ENCODE measurements at places on chromosomes 5 and 9.
A peak's percentile ranks its signal among the peaks of the same experiment; 100 is the strongest.

GRCh38 chr5:51376509-51376908 is 6.7 kb upstream of the ISL1 start:
- no peak for DNase-seq

- no peak for DNase-seq
Measured at GRCh38 chr9:117462861-117463260, 48.0 kb upstream of the ASTN2 start.

- DNase-seq: no peak
Measured at GRCh38 chr5:172721455-172722326, 49.3 kb downstream of the DUSP1 start.

GRCh38 chr9:94783102-94783682 is 56.7 kb downstream of the AOPEP start:
- DNase-seq: peak; percentile 86

DNA sequence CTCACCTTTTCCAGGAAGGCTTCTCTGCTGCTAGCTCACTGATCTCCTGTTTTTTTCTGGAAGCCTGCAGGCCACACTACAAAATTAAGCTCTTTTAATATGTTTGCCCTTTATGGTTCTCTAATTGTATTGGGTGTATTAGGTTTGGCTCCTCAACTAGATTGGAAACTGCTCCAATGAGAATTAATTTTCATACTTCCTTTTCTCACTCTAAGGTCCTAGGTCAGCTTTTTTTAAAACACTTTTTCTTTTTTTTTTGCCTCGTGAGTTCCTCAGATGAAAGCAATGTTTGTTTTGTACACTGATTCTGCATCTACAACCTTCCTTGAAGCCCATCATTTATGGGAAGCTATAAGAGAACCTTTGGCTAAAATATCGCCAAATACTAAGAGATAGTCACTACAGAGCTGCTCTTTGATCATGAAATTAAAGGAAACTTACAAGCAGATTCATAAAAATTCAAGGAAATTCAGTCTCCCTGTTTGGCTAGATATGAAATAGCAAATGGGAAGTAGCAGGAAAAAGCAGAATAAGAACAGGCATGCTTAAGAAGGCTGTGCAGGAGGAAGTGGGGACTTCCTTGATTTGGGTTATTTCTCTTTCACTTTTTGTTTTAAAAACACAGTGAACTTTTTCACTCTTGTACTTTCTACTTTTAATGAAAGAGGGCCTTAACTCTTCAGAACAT is 55.2 kb upstream of the FYB1 start:
- no peak for DNase-seq

DNA sequence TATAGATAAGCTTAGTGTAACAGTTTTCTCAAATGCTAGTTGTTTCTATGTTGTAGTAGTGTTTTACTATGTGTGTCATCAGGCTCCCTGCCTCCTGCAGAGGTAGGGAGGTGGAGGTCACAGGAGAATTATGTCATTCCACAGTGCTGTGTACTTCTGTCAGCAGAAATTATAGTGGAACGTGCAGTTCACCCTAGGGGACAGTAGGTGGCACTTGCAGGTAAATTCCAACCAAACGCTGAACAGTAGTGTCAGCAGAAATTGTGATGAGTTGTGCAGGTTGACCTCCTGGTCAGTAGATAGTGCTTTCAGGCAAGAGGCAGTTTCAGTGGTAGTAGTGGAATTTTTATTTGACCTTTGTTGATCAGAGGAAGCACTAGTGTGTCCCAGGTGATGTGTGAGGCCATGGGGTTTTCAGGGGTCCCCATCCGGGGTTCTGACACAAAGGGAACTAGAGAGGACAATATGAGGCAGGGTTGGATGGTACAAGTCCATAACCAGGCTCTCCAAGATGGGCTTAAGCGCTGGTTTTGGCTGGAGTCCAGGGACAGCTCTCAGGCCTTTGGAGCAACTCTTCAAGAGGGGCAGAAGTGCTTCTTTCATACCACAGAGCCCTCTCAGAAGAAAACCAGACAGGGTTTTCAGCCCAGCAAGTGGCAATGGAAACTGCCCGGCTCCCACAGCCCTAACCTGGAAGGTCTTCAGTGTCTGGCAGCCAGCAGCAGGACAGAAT is 402.9 kb downstream of the CYLC2 start:
- DNase-seq: no peak

DNA sequence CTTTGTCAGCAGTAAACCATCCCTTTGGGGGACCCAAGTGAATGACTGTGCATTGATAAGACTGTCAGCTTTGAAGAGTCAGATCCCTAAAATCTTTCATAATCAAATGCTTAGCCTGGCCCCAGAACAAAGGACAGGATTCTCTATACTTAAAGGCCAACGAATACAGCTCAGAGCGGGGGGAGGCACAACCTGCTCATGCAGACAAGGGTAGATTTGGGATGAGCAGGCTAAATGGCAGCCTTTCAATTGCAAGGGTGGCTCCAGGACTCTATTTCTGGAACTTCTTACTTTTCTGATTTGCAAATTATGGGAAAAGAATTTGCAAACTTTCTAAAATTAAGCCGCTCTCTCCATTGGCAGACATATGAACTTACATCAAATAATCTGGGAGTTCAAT is 66.4 kb downstream of the ELL2 start:
- no peak for DNase-seq

DNA sequence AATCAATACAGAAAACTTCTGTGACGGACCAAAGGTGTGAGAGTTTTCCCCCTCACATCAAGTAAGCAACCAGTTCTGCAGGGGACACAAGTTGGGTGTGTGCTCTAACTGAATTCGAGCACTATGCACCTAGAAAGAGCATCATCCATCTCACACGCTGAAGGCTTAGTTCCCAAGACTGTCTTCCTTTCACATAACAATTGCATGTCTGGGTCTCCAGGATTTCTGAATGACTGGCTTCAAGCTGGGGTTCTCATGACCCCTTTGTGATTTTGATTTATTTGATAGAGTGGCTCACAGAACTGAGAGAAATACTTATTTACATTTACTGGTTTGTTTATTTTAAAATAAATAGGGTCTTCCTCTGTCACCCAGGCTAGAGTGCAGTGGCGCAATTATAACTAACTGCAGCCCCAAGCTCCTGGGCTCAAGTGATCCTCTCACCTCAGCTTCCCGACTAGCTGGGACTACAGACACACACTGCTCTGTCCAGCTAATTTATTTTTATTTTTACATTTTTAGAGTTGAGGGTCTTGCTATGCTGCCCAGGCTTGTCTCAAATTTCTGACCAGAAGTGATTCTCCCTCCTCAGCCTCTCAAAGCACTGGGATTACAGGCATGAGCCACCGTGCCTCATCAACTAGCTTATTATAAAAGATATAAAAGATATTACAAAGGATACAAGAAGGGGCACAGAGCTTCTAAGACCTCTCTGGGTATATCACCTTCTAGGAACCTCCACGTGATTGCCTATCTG is 316.7 kb upstream of the CDH12 start:
- DNase-seq: no peak

- no peak for DNase-seq
Measured at GRCh38 chr5:180043377-180043776, 28.2 kb downstream of the RNF130 start.

DNA sequence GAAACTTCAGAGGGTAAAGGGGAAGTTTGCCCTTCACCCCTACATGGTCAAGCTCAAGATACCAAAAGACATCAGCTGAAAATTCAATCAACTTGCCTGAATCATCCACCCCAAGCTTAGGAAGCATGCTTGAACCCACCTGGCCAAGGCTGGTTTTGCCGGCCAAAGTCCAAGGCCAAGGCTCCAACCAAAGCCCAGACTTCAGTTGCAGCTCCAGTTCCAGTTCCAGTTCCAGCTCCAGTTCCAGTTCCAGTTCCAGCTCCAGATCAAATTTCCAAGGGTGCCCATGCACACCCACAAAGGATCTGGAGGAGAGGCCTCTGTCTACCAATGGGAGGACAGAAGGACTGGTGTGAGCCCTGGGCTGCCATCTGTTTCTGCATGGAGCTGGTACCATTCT is 4.6 kb upstream of the SERINC5 start:
- DNase-seq: no peak

- no peak for DNase-seq
Measured at GRCh38 chr5:89613222-89613956, 730.4 kb upstream of the MEF2C start.

GRCh38 chr5:132354381-132355139 is 14.9 kb upstream of the SLC22A5 start:
- no peak for DNase-seq

DNA sequence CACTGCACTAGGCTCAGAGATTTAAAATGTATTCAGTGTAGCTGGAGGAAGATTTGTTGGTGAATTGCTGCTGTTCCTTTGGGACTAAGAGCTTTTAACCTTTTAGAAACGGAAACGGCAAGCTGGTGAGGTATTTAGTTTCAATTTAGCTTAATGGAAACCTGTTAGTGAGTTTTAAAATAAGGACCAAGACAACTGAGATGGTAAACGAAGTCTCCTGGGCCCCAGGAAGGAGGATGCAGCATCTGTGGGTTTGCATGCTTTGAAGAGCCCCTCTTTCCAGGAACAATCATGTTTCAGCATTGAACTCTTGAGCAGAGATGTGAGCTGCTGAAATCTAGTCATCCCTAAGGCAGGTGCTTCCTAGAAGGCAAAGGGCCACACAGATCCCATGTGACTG is 16.5 kb downstream of the DNAI1 start:
- DNase-seq: no peak

DNA sequence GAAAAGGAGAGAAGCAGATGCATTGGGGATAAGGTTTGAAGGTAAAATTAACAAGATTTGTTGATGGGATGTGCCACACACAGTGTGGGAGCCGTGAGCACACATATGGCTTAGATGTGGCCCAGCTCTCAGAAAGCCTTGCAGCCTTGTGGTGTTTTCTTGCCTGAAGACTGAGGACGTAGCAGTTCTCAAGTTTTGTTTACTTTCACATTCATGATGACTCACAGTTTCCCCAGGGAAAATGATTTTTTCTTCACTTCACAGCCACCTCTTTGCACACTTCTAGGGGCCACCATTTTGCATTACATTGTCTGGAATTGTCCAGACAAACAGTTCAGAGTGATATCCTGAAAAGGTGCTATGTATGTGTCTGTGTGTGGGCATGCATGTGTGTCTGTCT is 126.2 kb downstream of the BASP1 start:
- DNase-seq: no peak

- no peak for DNase-seq
Measured at GRCh38 chr9:36100532-36100931, 36.0 kb upstream of the GLIPR2 start.

DNA sequence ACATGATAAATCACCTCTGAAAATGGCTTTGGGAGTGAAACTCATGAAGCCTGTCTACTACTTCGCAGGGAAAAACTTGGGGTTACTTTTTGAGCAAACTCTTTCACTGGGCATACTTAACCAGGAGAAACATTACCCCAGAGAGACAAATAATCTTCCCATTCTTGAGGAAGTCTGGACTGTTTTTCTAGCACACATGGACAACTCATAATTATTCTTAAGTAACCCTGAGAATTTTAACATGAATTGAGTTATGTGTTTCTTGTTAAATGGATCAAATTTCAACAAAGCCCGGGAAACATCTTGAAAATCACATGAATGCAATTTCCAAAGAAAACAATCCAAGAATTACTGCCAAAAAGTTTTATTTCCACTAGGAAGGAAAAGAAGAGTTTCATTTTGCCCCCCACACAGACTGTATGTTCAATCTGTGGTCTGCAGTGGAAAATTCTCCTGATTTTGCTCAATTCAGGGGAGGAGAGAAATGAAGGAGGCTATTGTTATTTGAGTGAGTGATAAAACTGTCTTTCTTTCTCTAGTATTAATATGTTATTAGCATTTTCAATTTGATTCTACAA is 564.8 kb upstream of the CLINT1 start:
- no peak for DNase-seq

DNA sequence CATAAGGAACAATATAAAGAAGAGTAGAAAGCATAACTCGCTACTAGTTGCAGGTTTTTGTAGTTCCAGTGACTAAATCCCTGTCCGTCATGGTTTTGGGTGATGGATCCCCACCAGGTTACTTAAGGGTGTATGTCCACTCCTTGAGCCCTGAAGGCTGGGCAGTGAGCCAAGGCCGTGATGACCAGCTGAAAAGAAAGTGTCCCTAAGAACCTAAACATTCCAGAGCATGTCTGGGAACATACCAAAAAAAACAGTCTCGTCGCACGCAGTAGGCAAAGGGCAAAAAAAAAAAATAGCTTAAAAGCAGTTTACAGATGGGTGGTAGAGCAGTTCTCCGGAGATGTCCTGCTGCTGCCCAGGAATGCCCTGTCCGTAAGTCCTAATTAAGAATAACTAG is 21.4 kb upstream of the SNAPC3 start:
- no peak for DNase-seq

- no peak for DNase-seq
Measured at GRCh38 chr9:78783743-78784142, 486.8 kb downstream of the PSAT1 start.

- DNase-seq: no peak
Measured at GRCh38 chr5:168298949-168299348, 7.5 kb downstream of the WWC1 start.

DNA sequence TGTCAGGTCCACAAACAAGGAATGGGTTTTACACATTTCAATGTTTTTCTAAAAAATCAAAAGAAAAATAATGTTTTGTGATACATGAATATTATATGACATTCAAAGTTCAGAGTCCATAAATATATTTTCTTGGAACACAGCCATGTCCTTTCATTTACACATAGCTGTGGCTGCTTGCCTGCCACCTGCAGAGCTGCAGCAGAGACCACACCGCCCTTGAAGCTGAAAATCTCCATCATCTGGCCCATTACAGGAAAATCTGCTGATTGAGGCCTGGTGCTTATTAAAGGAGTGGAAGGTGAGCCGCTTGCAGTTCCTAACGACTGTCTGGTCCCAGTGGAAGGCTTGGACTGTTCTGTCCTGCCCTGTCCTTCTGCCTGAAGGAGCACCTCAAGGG is 232.6 kb upstream of the ADAMTS16 start:
- DNase-seq: no peak

DNA sequence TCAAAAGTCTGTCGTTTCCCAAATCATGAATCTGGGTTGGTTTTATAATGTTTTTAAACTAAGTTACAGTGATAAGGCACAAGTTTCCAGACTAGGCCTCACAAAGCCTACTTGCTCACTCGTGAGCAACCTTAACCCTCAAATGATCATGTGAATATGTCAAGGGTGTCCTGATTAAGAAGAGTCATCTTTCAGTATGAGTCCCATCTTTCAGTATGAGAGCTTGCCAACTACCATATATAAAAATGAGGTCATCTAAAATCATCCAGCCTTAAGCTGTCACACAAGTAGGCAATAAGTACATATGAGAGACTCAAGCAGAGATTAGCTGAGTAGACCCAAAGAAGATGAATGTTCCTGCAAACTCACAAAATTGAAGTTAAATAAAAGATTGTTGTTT is 668.4 kb upstream of the FAM174A start:
- no peak for DNase-seq
